Esophagus squamous epithelium (tissue), 5 donors: ENCODE measurements at places on chromosomes 1 and 21. TPM values are rescaled to one million over a fixed set of nuclear protein-coding genes. Genes with fewer than 3 reads are reported as not detected.

The CELA3A gene
- total RNA-seq: not detected

The GSTM4 gene
- 33.5 TPM for total RNA-seq

The TPRG1L gene
- 34.0 TPM for total RNA-seq

The MSH4 gene
- total RNA-seq: 0.38 TPM

The SHISAL2A gene
- total RNA-seq: 1.7 TPM

The FABP3 gene
- total RNA-seq: not detected

The SLC30A10 gene
- total RNA-seq: not detected

The MMP23B gene
- 7.6 TPM for total RNA-seq

The S100A13 gene
- total RNA-seq: 63.3 TPM

The TCHHL1 gene
- total RNA-seq: not detected

- DNase-seq: no peak
- H3K27me3 ChIP-seq: no peaks in the 10 kb centered on the region
- H3K27ac ChIP-seq: no peak overlapping the region
Measured at GRCh38 chr1:15727866-15728534, 8.1 kb upstream of the SLC25A34 start.

DNA sequence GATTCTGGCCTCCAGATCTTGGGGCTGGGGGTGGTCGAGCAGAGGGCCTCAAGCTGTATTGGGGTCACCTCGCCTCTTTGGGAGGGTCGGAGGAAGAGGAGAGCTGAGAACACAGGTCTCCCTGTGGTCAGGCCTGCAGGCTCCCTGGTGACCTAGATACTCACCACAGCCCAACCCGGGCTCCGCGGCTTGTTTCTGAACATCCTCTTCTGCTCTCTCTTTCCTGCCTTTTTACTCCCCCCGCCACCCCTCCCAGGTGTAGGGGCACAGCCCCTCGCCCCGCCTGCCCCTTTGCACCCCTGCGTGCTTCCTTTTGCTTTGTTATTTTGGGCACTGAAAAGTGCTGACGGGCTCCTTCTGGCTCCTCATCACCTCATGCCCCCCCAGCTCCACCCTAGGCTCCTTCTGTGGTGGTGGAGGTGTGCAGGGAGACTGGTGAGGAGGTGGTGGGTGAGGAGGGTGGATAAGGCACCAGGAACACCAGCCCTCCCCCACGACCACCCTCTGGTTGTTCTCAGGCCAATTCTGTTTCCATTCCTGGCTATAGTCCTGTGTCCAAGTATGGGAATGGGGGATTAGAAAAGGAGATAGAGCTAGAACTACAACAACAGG is 10.6 kb upstream of the LINGO4 start:
- no peaks in the 10 kb centered on the region for H3K36me3 ChIP-seq
- no peak overlapping the region for H3K4me3 ChIP-seq
- no peaks in the 10 kb centered on the region for H3K4me1 ChIP-seq
- H3K27me3 ChIP-seq: no peaks in the 10 kb centered on the region
- DNase-seq: no peak

DNA sequence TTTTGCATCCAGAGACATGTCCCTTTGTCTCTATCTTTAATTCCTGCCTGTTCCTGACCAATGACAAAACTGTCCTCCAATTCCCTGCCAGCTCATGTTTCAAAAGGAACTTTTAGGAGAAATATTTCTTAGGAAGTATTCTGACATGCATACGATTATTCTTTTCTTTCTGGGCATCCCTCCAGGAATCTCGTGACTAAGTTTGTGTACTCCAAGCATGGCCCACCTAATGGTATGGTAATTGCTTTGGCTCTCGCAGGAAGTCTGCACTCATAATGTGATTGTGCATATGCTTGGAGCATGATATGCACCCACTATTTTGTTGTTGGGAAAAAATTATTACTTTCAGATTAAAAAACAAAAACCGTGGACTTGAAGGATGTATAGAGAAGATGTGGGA is 256.4 kb downstream of the PRDM2 start:
- no peaks in the 10 kb centered on the region for H3K27me3 ChIP-seq
- H3K4me3 ChIP-seq: no peak overlapping the region
- no peaks in the 10 kb centered on the region for H3K36me3 ChIP-seq
- no peak overlapping the region for H3K27ac ChIP-seq
- DNase-seq: no peak

GRCh38 chr1:147534386-147534785 is 6.9 kb upstream of the BCL9 start:
- H3K27me3 ChIP-seq: no peaks in the 10 kb centered on the region
- no peak for DNase-seq
- no peak overlapping the region for H3K27ac ChIP-seq
- H3K4me3 ChIP-seq: no peak overlapping the region
- no peaks in the 10 kb centered on the region for H3K36me3 ChIP-seq
- H3K4me1 ChIP-seq: peaks cover 16% of the 10 kb centered on the region

GRCh38 chr1:192801451-192801850 is 7.4 kb upstream of the RGS2 start:
- no peak overlapping the region for H3K4me3 ChIP-seq
- H3K36me3 ChIP-seq: no peaks in the 10 kb centered on the region
- H3K4me1 ChIP-seq: peaks cover 7% of the 10 kb centered on the region
- no peaks in the 10 kb centered on the region for H3K27me3 ChIP-seq
- DNase-seq: no peak

DNA sequence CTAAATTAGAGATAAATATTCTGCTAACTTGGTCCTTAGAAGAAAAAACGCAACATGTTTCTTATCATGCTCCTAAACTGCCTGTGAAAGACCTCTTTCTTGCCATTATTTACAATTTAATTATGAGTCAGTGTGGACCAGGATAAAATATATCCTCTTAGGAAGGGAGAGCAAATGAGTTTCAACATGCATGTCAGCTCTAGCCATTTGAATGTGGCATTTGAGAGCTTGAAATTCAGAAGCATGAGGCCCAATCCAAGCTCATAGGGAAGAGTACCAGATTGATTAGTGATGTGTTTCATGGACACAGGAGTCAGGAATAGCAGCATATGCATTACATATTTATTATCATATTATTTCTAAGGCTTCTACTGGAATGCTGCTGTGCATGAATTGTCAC is 39.3 kb downstream of the TBX15 start:
- H3K4me3 ChIP-seq: no peak overlapping the region
- no peaks in the 10 kb centered on the region for H3K36me3 ChIP-seq
- no peak for DNase-seq
- H3K27me3 ChIP-seq: no peaks in the 10 kb centered on the region

DNA sequence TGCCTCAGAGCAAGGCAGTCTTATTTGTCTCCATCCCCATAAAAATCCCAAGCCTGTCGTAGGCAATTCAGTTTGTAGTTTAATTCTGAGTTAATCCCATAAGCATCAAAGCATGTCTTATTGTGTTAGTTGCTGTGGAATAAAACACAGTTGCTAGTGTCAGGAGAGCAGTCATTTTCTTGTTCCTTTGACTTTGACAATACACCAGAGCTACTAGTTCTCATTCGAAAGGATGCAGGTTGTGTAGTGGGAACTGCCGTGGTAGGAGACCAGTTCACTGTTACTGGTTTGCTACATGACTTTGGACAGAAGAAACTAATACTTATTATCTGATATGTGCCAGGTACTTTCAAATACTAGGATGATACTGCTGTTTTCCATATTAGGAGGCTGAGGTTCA is 23.5 kb downstream of the LRIG2 start:
- H3K36me3 ChIP-seq: peaks cover 90% of the 10 kb centered on the region
- H3K27ac ChIP-seq: no peak overlapping the region

- H3K4me3 ChIP-seq: no peak overlapping the region
- peaks cover 20% of the 10 kb centered on the region for H3K4me1 ChIP-seq
- H3K36me3 ChIP-seq: no peaks in the 10 kb centered on the region
- DNase-seq: no peak
- H3K27ac ChIP-seq: no peak overlapping the region
Measured at GRCh38 chr21:16192902-16193301, 463.1 kb downstream of the USP25 start.

GRCh38 chr1:91885716-91886506 is at the start of gene TGFBR3:
TGFBR3 (minus strand) TSS chr1:91886151; CDS start chr1:91861531, 24,620 bp downstream.
- peak; percentile 24 for DNase-seq
- peak within 1 kb of the TSS; percentile 80 for H3K4me3 ChIP-seq
- no peaks in the 10 kb centered on the region for H3K36me3 ChIP-seq
- no peaks in the 10 kb centered on the region for H3K27me3 ChIP-seq

DNA sequence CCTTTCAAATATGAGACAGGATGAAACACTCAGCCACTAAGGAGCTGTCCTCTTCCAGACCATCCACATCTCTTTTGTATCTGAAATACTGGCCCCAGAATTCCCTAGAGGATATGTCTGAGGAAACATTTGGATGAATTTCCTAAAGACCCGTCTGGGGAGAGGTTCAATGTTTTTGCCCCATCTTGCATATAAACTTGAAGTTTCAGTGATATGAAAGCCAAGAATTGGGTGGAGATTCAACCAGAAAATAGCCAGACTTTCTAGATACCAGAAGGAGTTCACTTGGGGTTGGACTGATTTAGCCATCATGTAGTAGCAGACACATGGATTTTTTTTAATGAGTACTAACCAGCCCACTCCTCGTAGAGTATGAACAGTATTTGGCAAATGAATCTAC is 182.0 kb downstream of the PLPP3 start:
- H3K4me1 ChIP-seq: no peaks in the 10 kb centered on the region
- no peak for DNase-seq
- H3K27me3 ChIP-seq: no peaks in the 10 kb centered on the region
- no peak overlapping the region for H3K27ac ChIP-seq
- H3K4me3 ChIP-seq: no peak overlapping the region

- H3K27me3 ChIP-seq: no peaks in the 10 kb centered on the region
- H3K4me1 ChIP-seq: no peaks in the 10 kb centered on the region
- no peak for DNase-seq
- H3K4me3 ChIP-seq: no peak overlapping the region
Measured at GRCh38 chr1:198888379-198888943, 249.6 kb downstream of the PTPRC start.

GRCh38 chr1:43618521-43619313 is 31.2 kb upstream of the KDM4A start:
- H3K4me1 ChIP-seq: no peaks in the 10 kb centered on the region
- peaks cover 41% of the 10 kb centered on the region for H3K36me3 ChIP-seq
- no peak for DNase-seq
- no peaks in the 10 kb centered on the region for H3K27me3 ChIP-seq
- no peak overlapping the region for H3K27ac ChIP-seq

- H3K4me1 ChIP-seq: no peaks in the 10 kb centered on the region
- H3K27ac ChIP-seq: no peak overlapping the region
- DNase-seq: no peak
- no peaks in the 10 kb centered on the region for H3K27me3 ChIP-seq
- H3K36me3 ChIP-seq: no peaks in the 10 kb centered on the region
Measured at GRCh38 chr1:178784131-178784536, 59.1 kb downstream of the RALGPS2 start.

DNA sequence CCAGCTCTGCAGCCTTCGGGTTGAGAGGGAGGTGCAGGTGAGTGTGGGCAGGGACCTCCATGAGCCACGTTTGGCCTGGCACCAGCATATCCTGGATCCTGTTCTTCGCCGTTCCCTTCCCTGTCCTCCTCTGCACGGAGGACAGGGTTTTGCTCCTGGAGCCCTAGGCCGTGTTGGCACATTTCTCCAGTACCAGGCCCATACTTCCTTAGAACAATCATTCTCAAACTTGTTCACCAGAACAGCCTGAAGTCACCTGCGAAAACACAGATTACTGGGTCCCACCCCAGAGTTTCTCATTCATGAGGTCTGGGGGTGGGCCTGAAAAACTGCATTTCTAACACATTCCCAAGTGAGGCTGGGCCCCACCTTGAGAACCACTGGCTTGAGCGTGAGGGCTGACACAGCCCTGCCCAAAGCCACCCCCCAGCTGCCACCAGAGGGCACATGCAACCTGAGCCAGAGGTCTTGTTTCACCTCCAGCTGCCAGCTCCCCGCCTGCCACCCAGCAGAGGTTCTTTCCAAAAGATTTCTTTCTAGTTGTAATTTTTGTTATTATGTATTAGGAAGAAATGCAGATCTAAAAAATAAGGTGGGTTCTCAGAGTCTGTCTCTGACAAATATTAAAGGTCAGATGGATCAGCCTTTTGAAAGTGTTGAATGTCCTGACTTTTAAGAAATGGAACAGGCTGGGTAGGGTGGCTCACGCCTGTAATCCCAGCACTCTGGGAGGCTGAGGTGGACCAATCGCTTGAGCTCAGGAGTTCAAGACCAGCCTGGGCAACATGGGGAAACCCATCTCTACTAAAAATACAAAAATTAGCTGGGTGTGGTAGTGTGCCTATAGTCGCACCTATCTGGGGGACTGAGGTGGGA is 39.6 kb upstream of the LDLRAP1 start:
- no peaks in the 10 kb centered on the region for H3K27me3 ChIP-seq
- no peak overlapping the region for H3K4me3 ChIP-seq
- peak overlapping the region; percentile 71 for H3K27ac ChIP-seq
- peaks cover 4% of the 10 kb centered on the region for H3K36me3 ChIP-seq
- H3K4me1 ChIP-seq: no peaks in the 10 kb centered on the region

- no peaks in the 10 kb centered on the region for H3K4me1 ChIP-seq
- no peaks in the 10 kb centered on the region for H3K36me3 ChIP-seq
- no peaks in the 10 kb centered on the region for H3K27me3 ChIP-seq
- no peak overlapping the region for H3K27ac ChIP-seq
- DNase-seq: no peak
Measured at GRCh38 chr1:97864615-97865014, 56.2 kb downstream of the DPYD start.

GRCh38 chr1:195981448-195982139 is 626.6 kb downstream of the KCNT2 start:
- no peaks in the 10 kb centered on the region for H3K36me3 ChIP-seq
- no peak overlapping the region for H3K4me3 ChIP-seq
- peaks cover 28% of the 10 kb centered on the region for H3K4me1 ChIP-seq
- H3K27ac ChIP-seq: no peak overlapping the region
- H3K27me3 ChIP-seq: no peaks in the 10 kb centered on the region

DNA sequence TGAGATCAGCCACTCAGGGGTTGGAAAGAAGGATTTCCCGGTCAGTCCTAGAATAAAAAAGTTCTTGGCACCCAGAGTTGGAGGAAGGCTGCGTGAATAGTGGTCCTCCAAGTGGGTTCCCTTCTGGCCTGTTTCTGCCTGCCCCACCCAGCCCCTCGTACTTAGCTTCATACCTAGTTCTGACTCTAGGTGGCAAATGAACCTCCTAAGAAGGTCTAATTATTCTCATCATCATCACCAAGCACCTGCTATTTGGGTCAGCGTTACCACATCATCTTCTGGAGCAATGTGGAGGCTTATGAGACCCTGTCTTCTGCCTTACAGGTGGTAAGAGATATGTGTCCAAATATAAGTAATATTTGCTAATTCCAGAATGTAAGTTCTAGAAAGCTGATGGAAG is 35.9 kb upstream of the NFASC start:
- H3K27ac ChIP-seq: no peak overlapping the region
- no peaks in the 10 kb centered on the region for H3K27me3 ChIP-seq
- H3K36me3 ChIP-seq: no peaks in the 10 kb centered on the region

- H3K27me3 ChIP-seq: no peaks in the 10 kb centered on the region
- H3K27ac ChIP-seq: peak overlapping the region; percentile 36
- DNase-seq: no peak
- no peak overlapping the region for H3K4me3 ChIP-seq
- peaks cover under 1% of the 10 kb centered on the region for H3K36me3 ChIP-seq
- H3K4me1 ChIP-seq: peaks cover 45% of the 10 kb centered on the region
Measured at GRCh38 chr1:30747033-30748008, 10.3 kb downstream of the LAPTM5 start.
